ENCODE measurements at places on chromosomes 7 and 10.

- no peak for DNase-seq
Observed at GRCh38 chr10:70964245-70964644, 75.9 kb upstream of the PCBD1 start.

GRCh38 chr7:134485203-134485602, 26.3 kb upstream of the AKR1B1 start:
- DNase-seq: no peak

DNA sequence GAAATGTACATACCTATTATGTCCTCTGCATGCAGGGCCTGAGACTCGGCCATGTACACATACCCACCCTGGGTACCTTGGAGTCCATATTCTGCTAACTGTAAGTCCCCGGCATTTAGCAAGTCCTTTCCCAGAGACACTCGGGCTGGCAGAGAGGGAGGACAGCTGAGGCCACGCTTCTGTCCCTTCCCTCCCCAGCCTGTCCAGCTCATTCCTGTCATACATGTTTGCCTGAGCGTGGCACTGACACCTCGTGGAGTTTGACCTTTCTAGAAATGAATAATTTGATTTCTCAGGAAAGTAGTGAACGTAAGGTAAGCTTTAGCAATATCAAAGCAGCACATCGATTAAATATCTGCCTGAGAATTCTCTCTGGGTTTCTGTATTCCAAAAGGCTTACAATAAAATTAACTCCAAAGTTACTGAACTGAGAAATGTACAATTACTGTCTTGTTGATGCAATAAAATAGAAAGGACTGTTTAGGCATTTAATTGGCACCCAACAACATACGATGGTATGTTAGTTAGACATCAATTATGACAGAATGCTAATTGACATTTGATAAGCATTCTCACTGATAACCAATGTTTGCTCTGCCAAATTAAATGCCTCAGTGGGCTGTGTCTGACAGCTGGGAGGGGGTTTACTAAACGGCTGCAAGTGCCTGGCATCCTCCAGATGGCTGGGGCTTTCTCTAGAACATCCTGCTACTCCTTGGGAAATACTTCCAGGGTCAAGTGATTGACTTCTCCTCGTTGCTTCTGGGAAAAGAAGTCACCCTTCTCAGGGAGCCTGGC, 221.2 kb downstream of the CCSER2 start:
- no peak for DNase-seq

DNA sequence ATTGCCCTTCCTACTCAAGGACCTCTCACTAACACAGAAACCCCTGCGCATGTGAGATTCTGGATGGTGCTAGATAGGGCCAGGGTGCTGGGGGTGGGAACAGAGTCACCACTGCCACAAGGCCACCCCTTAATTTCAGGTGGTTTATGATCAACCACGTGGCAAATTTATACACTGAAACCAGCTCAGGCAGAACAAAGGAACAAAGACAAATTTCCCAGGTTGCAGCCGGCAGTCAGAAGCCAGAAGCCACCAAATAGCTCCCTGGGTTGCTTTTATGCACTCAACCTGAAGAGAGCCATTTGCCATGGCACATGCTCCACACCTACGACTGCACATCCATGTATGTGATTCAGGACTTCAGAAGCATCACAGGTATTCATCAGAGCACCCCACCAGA, 2.5 kb downstream of the VOPP1 start:
- no peak for DNase-seq

DNA sequence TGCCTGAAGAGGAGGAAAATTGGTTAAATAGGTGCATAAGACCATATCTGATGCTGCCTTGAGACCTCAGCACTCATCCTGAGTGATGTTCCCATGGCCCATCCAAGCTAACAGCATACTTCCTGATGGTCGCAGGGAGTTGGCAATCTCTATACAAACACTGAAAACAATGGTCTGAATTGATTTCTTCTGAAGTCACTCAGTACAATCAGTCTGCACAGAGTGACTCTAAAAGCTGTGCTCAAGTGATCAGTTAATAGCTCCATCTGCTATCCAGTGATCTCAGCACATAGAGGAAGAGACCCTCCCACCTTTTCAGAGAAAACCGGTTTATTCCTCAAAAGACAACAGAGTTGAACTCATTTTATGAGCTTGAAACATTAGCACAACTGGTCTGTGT, 3.9 kb downstream of the PPP1R17 start:
- DNase-seq: no peak

- DNase-seq: no peak
Observed at GRCh38 chr10:10831085-10831484, 186.6 kb upstream of the CELF2 start.

- DNase-seq: no peak
Observed at GRCh38 chr7:44438816-44439215, 51.6 kb downstream of the NUDCD3 start.

DNA sequence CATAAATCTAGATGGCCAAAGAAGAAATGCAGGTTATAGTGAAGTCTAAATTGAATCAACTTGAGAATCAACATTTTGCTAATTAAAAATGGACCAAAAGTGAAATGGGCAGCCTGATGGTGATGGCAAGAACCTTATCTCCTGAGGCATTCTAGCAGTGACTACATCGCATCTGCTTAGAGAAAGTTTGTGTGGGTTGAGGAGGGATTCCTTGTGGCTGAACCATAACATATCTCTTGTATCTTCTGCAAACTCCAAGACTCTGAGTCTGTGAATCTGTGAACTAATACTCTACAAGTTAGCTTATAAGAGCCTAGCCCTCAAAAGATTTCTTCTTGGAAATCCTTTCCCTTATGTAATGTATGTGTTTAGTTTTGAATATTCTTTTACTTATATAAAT, 85.6 kb downstream of the PRKG1 start:
- no peak for DNase-seq

DNA sequence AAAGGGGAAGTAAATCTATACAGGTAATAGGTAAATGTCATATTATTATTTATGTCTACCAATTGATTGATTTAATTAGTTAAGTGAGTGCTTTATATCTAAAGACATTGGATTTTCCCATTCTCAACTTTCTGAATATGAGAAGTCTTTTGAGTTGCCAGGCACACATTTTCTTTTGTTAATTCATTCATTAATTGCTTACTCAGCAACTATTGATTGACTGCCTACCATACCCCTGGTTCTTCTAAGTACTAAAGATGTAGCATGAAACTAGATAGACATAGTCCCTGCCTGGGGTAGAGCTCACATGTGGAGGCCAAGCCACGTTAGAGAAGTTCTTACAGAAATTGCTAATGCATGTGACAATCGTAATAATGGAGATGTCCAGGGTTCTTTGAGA, 253.1 kb upstream of the LYZL1 start:
- no peak for DNase-seq

- DNase-seq: no peak
Observed at GRCh38 chr7:2017914-2018568, 214.7 kb downstream of the MAD1L1 start.

DNA sequence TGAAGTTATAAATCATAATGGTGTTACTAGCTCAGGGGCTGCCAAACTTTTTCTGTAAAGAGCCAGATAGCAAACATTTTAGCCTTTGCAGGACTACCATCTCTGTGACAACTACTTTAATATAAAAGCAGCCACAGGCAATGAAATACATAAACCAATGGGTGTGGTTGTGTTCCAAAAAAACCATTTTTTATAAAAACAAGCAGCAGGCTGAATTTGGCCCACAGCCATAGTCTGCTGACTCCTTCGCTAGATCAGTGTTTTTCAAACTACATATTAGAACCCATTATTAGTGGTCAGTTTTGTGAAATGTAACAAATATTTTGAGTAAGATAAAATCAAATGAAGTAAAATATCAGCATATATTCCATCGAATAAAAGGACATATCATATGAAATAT, 13.6 kb downstream of the GNG11 start:
- no peak for DNase-seq

DNA sequence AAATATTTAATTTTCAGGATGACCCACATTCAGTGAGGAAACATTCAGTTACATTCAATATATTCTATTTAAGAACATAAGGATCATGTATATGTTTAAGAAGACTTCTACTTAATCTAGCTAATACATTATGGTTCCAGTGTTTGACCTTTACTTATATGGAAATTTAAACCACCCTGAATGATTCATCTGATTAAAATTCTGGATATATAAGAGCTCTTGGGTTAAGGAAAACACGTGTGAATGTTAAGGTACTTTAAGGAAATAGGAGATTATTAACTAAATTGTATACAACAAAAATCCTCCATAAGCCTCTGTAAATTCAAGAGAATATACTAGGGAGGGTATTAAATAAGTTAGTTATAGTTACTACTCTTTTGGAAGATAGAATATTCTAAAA, 40.9 kb downstream of the HDAC9 start:
- no peak for DNase-seq

DNA sequence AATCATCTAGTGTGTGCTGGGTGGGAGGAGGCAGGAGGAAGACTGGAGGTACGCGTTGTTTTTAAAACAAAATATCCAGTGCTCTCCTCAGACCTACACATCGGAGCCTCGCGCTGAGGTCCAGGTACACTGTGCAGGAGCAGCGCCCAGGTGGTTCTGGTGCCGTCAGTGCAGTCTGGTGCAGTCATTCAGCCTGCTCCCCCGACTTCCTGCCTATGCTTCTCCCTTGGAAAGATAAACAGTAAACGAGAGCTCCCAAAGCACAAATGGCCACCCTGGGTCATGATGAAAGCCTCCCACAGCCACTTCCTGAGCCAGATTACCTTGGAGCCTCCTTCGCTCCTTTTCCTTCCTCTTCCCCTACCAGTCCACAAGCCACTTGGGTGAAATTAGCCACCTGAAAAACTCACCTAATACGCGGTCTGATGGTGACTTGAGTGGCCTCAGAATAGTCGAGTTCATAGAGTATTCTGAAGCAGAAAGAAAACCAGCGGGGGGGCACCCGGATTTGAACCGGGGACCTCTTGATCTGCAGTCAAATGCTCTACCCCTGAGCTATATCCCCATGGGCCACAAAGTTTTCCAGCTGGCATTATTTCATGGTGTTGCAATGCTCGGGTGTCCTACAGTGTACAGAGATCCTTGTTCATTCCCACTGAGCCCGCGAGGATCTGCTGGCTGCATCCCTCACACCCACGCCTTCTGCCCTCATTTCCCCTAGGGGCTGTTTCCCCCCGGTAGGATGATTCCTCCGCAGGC, 82.5 kb downstream of the ZNF467 start:
- no peak for DNase-seq

DNA sequence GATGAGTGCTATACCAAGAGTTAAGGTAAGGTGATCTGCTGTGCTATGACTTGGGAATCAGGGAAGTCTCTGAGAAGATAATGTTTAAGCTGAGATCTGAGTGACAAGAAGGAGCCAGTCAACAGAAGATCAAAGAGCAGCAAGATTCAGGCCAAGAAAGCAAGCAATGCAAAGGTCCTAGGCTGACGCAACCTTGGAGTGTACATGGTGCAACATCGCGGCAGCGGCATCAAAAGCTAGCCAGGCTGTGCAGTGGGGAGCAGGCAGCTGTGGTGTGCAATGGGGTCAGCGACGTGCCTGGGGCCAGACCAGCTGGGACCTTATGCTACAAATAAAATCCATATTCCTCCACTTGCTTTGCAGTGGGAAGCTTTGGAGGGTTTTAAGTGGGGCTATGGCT, 324.1 kb downstream of the LRMDA start:
- no peak for DNase-seq

Data from amygdala (tissue), 56 donors.